ENCODE measurements at places on chromosomes 2 and 18.

- no peak for DNase-seq
Observed at GRCh38 chr2:174815526-174815925, 51.3 kb upstream of the CHRNA1 start.

DNA sequence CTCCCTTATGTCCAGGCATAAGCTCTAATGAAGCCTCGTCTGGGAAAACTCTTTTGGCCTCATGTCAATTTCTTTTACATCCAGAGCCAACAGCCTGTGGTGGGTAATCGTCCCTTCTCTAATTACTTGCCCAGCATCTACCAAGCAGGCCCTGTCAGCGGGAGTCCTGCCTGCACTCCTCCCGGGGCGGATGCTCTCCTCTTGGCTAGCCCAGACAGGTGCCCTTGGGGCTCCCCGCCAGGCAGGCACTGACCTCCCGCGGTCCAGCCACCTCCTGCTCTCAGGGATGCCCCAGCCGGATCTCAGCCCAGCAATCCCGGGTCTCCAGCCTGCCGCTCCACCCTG lies 74.2 kb downstream of the NCAPH start:
- no peak for DNase-seq

GRCh38 chr2:67180841-67181240 lies 216.3 kb upstream of the ETAA1 start:
- no peak for DNase-seq

- DNase-seq = no peak
Observed at GRCh38 chr2:118987886-118988285, 45.9 kb downstream of the MARCO start.

DNA sequence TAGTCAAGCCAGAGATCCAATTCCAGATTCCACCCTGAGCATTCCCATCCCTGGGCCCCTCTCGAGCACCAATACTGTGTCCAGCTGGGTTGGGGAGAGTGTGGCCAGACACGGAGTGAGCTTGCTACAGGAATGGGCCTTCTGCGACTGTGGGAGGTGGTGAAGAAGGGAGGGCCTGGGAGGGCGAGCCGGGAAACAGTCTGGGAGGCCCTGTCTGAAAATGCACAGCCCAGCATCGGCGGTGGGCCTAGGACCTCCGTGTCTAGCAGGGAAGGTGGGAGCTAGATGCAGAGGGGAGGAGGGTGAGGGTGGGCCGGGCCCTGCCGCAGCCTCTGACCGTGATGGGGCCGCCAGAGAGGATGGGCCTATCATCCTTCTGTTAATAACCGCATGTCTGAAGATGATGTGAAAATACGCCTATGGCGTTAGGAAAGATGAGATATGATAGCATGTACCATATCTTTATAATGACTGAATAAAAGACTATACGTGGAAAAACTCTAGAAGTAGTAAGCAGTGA lies 1.9 kb upstream of the OTOS start:
- no peak for DNase-seq

- peak; percentile 80 for DNase-seq
Observed at GRCh38 chr2:24613154-24613814, 122.2 kb downstream of the NCOA1 start.

DNA sequence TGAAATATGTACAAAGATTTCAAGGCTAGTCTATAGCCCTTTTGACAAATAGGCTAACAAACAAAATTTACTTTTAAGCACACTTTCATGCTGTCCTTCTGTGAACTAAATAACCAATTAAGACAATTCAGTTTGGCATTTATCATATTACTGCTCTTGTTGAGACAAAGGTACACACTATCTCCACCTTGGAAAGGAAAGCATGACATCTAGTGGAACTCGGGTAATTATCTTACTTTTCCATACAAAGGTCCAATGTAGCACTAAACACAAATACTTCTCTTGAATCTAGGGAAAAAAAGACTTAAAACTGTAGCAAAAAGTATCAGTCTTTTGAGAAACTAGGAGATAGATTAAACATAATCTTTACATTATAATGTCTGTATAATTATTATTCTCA lies 125.0 kb upstream of the CD226 start:
- DNase-seq = peak; percentile 46

- no peak for DNase-seq
Observed at GRCh38 chr2:37653093-37653492, 18.3 kb downstream of the CDC42EP3 start.

DNA sequence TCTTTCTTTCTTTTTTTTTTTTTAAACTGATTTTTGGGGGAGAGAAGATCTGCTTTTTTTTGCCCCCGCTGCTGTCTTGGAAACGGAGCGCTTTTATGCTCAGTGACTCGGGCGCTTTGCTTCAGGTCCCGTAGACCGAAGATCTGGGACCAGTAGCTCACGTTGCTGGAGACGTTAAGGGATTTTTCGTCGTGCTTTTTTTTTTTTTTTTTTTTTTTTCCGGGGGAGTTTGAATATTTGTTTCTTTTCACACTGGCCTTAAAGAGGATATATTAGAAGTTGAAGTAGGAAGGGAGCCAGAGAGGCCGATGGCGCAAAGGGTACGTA lies 587 bp downstream of the MEIS1 start:
- DNase-seq = no peak

GRCh38 chr2:182666674-182667314 lies 49.3 kb upstream of the DNAJC10 start:
- peak; percentile 40 for DNase-seq

DNA sequence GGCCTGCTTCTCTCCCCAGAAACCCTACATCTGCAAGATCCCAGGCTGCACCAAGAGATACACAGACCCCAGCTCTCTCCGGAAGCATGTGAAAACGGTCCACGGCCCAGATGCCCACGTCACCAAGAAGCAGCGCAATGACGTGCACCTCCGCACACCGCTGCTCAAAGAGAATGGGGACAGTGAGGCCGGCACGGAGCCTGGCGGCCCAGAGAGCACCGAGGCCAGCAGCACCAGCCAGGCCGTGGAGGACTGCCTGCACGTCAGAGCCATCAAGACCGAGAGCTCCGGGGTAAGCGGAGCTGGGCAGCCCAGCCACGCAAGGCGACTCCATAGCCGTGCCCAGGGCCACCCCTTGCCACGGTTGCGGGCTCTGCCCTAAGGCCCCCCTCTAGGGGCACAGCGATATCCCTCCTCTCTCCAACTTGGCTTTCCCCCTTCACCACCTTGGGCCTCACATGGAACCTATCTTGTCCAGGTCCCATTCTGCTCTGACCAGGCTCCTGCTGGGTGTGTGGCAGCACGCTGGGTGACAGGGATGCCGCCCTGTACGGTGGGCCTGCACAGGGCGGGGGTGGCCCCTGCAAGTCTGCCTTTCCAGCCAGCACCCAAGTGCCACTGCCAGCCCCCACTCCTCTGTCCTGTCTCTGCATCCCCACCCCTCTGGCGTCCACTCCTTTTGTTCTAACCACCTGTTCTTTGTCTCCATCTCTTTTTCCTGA lies 248.9 kb downstream of the GLI2 start:
- DNase-seq = no peak

DNA sequence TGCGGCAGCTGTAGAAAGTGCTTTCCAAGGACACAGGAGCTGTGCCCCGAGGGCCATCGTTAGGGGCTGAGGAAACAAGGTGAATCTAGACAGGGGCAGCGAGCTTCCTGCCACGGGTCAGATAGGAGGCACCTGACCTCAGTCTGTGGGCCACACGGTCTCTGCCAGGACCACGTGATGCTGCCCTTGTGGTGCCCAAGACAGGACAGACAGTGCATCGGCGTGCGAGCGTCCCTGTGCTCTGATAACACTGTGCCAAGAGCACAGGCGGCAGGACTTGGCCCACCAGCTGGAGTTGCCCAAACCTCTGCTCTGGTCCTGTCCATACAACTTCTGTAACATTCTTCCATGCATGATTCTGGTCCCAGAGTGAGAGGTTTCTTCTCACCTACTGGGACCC lies 225.4 kb downstream of the TWIST2 start:
- DNase-seq = no peak

GRCh38 chr2:156512451-156512850 lies 76.3 kb downstream of the GPD2 start:
- DNase-seq = peak; percentile 55

DNA sequence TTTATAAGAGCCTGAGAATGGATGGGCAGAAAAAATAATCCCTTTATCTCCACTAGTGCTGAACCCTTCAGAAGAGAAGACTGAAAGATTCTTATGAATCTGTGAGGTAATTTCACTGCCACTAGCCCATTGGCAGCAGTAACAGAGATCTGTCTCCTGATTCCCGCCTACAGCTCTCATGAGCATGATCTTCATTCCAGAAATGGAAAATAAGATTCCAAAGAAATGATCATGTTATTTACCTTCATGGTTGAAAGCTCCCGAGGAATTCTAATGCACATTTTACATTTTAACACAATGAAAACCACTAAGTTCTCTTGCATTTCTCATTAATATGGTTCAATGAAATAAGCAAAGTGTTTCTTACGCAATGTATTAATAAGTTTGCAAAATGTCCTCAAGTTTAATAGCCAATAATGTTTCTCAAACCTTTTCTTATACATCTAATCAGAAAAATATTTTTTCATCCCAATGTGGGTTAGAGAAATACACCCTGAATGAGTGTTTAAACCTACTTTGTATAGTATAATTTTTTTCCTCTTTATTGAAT lies 905.6 kb downstream of the TMEM182 start:
- DNase-seq = no peak

- DNase-seq = no peak
Observed at GRCh38 chr2:215594766-215595165, 158.9 kb upstream of the FN1 start.

DNA sequence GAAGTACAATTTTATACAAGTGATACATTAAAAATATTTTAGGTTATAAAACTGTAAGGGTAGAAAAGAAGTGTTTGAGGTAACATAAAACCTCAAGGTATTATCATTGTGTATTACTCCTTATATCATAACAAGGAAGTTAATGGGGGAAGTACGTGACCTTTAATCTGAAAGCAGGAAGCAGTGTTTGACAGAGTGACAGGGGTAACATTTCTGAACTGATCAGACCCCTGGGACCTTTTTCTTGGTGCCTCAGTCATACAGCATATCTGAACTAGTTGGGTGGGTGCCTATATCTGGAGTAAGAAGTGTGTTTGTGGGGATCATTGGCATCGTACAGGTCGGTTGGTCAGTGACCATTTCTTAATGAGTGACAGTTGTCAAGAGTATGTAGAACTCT lies 43.0 kb downstream of the MALT1 start:
- no peak for DNase-seq

- DNase-seq = no peak
Observed at GRCh38 chr2:95042472-95043271, 17.2 kb downstream of the MAL start.

GRCh38 chr18:47143899-47144485 lies 6.3 kb downstream of the HDHD2 start:
- no peak for DNase-seq

DNA sequence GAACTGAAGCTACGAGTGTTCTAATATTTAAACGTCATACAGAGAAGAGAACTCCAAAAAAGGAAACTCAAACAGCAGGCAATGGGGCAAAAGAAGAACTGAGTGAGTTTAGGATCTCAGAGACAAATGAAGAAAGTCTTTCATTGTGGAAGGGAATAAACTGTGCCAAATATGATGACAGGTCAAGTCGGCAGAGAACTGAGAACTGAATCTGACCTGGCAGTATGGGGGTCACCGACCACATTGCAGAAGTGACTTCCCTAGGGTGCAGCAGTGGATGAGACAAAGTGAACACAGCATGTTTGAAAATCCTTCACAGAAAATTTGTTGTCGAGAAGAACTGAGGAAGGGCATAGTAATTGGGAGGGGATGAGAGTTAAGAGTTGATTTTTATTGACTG lies 55.9 kb downstream of the TTC21B start:
- DNase-seq = no peak

- DNase-seq = no peak
Observed at GRCh38 chr2:144848423-144848822, 328.5 kb upstream of the ZEB2 start.

Data from fibroblast of villous mesenchyme (primary cell).